CD4-positive, alpha-beta T cell treated with Interleukin-1 beta for 1 hour (primary cell): ENCODE measurements at places on chromosomes 3 and 15.

DNA sequence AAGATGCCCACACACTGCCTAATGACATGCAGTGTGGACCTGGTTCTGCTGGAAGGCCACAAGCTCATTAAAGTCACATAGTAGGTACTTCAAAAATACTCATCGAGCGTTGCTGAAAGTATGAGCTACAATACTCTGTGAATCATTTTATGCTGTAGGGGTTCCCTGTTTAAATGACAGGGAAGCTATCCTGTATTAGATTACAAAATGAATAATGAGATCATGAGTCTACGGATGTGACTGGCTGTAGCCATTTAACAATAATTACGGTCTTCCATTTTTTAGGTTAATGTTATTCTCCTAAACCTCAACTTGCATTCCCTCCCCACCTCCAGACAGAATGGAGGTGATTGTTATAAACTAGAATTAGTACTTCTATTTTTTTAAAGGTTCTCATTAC lies 128.2 kb upstream of the FAM3D start:
- no peak for DNase-seq

DNA sequence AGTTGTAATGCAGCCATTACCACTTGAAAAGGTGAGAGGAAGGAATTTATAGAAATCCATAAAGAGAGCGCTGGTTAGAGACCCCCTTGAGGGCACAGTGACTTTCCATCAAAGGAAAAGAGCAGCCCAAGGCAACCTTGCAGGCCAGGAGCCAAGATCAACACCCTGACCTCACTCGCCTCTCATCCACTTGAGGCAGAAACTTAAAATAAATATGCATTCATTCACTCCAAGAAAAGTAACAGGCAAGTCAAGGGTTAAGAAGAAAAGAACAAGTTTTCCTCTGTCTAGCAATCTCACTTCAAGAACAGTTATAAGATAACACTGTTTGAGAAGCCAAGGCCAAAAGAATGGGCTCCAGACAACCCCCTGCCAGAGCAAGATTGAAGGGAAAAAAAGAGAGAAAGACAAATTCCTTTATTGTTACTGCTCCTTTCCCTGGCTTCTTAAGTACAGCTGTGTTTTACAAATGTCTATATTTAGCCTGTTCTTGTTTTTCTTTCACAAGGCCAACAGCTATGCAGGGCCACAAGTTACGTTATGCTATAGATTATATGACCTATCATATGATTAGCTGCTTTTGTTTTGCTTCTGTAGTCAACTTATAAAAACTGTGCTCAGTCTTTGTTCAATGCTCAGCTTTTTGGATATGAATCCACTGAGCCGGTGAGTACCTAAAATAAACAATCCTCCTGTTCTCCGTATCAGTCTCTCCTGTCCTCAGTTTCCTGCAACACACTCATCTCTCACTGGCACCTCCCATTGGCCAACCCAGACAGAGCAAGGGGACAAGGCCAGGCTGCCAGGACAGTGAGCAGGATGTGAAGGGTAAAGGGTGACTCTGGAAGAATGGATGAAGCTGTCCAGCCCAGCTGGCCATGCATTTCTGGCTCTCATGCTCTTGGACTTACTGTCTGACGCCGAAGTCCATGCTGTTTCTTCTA lies 15.8 kb upstream of the SSUH2 start:
- DNase-seq: no peak

GRCh38 chr15:68614286-68615035 lies 35.7 kb downstream of the CORO2B start:
- DNase-seq: no peak

- no peak for DNase-seq
Measured at GRCh38 chr3:150783920-150784746, 21.2 kb upstream of the SIAH2 start.

- no peak for DNase-seq
Measured at GRCh38 chr15:25060472-25060803, 105.7 kb downstream of the SNRPN start.

DNA sequence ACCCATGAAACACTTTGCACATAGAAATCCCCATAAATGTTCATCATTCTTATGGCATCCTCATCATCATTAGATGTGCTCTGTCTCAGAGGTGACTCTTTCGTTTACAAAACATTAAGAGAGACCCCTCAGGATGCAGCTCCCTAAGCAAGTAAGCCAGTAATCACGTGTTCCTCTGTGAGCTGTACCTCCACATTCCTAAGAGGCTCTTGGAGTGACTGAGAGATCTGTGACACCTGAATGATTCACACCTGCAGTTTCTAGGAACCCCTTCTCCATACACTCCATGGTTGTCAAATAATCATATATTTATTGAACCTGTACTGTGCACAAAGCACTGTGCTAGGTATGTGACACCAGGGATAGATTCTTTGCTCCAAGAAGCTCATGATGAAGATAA lies 602.4 kb downstream of the UNC13C start:
- no peak for DNase-seq

GRCh38 chr3:122078235-122078935 lies 23.2 kb downstream of the CD86 start:
- DNase-seq: no peak
